Astrocyte (in vitro differentiated cells and primary cell): ENCODE measurements at places on chromosomes 16 and 17.

DNA sequence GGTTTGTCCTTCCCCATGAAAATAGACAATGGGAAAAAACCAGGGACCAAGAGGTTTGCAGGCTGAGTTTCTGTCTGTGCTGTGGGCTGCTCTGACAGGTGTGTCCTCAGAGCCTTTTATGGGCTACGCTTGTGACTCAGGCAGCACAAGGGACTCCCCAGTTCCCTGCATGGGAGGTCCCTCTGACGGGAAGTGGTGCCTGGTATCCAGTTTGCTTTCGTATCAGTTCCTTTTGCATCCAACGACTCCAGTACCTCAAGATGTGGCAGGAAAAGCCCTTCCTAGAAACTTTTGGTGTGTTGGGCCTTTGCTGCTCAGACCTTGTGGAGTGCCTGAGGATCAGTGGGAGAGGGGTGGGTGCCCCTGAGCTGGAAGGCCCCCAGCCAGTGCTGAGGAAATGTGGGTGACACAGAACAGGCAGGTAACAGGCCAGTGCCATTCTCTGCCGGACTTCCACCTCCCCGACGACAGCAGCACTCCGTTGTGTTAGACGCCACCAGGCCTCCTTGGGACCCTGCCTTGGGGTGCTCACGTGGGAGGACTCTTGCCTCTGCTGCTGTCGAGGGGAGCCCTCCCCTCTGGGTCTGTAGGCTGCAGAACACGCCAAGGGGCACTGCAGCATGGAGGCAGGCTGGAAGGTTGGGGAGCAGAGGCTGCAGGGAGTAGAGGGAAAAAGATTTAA, 38.4 kb upstream of the IRF8 start:
- no peak for DNase-seq

DNA sequence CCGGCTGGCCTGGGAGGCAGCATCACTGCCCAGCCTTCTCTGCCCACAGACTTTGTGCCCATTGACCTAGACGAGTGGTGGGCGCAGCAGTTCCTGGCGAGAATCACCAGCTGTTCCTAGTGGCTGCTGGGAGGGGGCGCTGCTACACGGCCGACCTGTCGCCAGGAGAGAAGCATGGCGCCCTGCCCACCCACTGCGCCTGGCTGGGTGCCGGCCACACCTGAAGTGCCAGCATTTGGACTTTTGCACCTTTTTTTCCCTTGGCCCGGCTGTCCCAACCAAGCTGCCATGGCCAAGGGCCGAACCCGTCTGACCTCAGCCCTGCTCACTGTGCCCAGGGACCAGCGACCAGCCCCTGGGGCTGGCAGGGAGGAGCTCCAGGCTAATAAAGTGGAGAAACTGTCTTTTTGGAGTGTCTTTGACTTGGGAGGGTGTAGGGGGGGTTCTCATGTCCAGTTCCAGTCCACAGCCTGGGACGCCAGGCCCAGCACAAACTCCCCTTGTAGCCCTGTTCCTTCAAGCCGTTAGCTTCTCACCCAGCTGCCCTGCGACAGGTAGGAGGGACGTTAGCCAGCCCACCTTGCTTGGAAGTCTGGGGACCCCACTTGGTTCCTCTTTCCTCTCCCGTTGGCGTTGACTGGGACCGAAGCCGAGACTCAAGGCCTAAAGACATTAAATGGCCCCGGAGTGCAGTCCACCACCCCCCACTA, 939 bp upstream of the WDR90 start:
- DNase-seq: no peak

DNA sequence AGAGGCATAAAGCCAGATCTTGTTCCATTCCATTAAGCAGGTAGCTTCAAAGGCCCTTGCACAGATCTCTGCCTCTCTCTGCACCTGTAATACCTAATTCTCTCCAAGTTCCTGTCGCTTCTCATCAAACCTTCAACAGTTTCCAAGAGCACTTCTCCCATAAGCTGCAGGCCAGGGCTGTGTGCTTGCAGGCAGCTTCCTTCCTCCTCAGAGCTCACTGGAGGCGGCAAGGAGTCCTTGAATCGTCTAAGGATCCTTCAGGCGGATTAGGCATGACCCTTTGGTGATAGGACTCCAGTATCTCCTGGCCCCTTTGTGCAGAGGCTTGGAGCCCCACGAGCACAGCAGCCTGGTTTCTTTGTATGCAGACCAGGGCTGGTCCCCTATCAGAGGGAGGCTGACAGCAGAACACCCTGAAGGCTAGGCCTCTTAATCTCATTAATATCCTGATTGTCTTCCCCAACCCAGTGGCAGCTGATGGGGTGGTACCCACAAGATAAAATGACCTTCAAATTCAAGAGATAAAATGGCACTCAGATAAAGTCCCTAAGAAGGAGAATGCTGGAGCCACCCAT, 19.8 kb downstream of the HNF1B start:
- DNase-seq: no peak

DNA sequence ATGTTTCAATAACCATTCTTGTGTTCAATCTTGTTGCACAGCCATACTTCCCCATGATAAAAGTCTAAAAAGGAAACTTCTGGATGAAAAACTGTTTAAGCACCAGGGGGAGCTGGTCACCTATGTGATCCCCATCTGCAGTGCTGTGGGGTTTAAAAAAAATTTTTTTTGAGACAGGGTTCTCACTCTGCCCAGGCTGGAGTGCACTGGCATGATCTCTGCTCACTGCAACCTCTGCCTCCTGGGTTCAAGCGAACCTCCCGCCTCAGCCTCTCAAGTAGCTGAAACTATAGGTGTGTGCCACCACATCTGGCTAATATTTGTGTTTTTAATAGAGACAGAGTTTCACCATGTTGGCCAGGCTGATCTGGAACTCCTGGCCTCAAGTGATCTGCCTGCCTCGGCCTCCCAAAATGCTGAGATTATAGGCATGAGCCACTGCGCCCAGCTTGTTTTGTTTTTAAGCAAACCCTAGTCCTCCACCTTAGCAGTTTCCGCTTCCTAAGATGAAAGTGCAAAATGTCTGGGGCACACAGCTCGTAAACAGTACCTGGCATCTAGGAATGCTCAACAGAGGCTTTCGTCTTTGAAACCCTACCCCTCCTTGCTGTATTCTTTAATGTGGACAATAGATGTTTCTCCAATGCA, 25.4 kb downstream of the DNAJA2 start:
- DNase-seq: peak; percentile 4

DNA sequence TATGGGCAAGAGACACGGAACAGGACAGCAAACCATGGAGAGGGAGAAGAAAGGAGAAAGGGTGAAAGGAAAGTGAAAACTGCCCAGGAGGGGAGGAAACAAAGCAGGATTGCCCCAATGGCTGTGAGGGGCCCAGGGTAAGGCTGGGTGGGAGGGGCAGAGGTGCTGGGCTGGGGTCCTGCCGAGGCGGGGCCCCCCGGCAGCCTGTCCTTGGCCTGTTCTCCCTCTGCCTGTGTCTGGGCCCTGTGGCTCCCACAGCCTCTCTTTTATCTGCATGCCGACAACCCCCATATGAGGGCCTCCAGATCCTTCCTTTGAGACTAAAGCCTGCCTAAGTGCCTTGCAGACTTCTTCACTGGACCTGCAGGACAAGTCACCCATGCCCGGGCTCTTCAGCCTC, 15.5 kb downstream of the ZNHIT3 start:
- DNase-seq: no peak

GRCh38 chr17:17391668-17392370, 85.0 kb upstream of the MED9 start:
- peak; percentile 49 for DNase-seq

DNA sequence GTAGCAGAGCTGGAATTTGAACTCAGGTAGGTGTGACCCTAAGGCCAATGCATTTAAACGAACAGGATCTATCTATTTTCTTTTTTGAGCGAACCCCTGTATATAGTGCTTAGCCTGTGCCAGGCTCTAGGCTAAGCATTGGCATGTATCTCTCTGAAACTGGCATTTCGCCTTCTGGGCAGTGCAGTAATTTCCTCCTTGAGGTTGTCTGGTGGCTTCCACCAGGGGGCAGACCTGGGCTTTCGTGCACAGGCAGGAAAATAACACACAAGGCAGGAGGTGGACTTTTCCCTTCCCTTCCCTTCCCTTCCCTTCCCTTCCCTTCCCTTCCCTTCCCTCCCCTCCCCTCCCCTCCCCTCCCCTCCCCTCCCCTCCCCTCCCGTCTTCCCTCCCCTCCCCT, 34.4 kb upstream of the PRKCB start:
- DNase-seq: peak; percentile 5

DNA sequence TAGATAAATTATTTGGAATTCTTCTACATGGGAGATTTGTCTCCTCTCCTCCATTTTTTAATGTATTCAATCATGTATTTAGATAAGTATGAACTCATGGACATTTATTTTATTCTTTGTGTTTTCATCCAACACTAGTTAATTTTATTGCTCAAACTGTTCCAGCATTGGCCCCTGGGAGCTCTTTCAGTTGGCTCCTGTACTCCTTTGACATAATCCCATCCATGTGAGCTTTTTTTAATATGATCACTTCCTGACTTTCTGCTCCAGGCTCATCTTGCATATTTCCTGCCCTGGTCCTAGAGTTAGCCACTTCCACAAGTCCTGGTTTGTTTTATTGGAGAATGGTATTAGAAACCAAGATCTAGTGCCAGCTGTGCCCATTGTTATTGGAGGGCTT, 419.0 kb upstream of the CDH11 start:
- DNase-seq: no peak

DNA sequence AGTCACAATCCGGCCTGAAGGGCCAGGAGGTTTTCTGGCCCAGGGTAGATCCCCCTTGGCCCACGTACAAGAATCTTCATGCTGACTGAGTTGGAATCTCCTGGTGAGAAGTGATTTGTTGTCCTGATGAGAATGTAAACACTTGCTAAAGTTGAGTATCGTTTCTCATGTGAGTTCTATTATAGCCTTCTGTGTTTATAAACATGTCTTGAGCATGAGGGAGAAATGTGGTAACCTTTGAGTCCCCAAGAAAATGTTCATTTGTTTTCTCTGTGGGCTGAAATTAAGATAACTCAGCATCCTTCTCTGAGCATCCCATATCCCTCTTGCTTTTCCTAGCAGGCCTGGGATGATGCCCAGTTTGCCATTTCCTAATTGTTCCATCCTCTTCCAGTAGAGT, 204.8 kb downstream of the FTO start:
- DNase-seq: no peak

GRCh38 chr17:305090-305976, 47.3 kb downstream of the RPH3AL start:
- no peak for DNase-seq

GRCh38 chr16:84455031-84455430, 49.4 kb downstream of the MEAK7 start:
- DNase-seq: no peak
